Fibroblast of skin of right biceps (primary cell): ENCODE measurements at places on chromosomes 13 and 19.

- DNase-seq, result no peak
Observed at GRCh38 chr13:100341327-100341726, 247.3 kb downstream of the GGACT start.

DNA sequence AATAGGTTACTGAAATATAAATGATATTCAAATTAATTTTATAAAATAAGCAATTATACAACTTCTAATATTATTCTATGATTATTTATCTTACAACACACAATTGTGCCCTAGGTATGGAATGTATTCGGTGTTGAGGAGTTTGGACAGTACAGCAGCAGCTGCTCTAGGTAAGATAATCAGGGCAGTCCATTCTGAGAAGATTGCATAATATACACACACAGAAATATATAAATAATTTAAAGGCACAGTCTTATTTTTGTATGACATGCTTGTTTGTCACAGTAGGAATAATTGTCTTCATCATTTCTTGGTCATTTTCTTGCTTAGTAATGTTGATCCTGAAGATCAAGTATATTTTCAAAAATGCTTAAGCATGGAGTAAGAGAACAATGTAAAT lies 849.4 kb upstream of the MIR17HG start:
- no peak for DNase-seq

DNA sequence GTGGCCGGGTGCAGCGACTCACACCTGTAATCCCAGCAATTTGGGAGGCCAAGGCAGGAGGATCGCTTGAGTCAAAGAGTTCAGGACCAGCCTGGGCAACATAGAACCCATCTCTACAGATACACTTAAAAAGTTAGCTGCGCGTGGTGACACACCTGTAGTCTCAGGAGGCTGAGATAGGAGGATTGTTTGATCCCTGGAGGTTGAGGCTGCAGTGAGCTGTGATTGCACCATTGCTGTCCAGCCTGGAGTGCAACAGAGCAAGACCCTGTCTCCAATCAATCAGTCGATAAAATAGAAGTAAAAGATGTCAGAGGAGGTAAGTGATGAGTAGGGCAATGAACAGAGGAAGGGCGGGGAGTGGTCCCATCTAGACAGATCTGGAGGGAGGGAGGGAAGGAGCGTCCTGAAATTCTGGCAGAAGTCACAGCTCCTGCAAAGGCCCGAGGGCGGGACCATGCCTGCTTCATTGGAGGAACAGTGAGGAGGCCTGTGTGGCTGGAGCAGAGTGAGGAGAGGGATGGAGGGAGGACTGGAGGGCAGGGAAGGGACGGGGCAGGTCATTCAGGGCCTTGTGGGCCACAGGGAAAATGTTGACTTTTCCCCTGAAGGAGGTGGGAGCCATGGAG lies 9.7 kb downstream of the SMIM24 start:
- no peak for DNase-seq

DNA sequence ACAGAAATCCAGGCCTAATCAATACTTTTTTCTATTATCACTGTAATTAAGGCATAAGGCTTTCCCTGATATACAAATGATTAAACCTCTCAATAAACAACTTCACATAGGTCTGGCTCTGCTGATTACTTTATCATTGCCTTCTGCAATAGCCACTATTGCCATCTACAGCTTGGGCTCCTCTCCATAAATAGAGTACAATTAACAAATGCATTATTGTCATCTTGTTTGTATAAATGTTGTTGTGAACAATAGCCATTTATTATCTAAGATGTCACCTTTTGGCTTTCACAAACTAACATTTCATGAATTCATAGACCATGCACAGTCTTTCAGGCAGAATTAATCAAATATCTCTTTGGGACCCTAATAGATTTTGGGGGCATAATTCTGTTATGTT lies 53.3 kb downstream of the NHLRC3 start:
- no peak for DNase-seq

- no peak for DNase-seq
Observed at GRCh38 chr13:111516712-111517640, 196.5 kb downstream of the TEX29 start.

- no peak for DNase-seq
Observed at GRCh38 chr13:31032528-31033113, 100.2 kb downstream of the TEX26 start.

GRCh38 chr13:80462567-80462966 lies 121.6 kb upstream of the SPRY2 start:
- no peak for DNase-seq

- DNase-seq, result no peak
Observed at GRCh38 chr19:13873834-13874515, 3.0 kb upstream of the NANOS3 start.

DNA sequence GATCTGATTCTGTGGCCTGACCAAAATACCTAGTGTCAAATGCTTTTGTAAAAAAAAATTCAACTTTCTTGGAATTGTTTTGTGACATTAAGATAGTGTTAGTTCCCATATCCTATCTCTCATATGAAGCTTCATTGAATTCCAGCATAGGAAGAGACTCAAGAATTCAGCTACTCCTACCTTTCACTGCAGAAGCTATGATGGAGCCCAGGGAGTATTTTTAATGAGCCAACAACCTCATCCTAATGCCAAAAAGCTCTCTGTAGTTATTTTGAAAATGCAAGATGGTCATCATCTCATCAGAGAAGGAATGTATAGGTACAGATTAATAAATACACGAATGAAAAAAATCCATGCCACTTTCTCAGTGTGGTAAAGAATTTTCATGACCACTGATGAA lies 431.2 kb upstream of the SGCG start:
- DNase-seq, result no peak

DNA sequence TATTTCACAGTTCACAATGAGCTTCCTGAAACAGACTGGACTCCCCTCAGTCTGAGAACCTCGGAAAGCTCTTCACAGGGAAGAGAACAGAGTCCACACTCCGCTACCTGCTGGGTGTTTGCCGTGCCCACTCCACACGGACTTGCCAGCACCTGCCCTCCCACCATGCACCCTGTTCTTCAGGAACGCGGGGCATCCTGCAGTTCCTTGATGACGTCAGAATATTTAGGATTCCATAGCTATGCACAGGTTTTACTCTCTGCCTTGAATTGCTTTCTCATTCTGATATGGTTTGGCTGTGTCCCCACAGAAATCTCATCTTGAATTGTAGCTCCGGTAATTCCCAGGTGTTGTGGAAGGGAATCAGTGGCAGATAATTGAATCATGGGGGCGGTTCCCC lies 74.4 kb upstream of the FARP1 start:
- DNase-seq, result no peak

GRCh38 chr19:35041548-35042055 lies at the start of gene HPN:
Gene HPN, plus strand, starts transcription at chr19:35041721. Its CDS starts 786 bp downstream, at chr19:35042507.
- no peak for DNase-seq

- DNase-seq, result no peak
Observed at GRCh38 chr13:80012251-80012650, 328.7 kb downstream of the SPRY2 start.

- no peak for DNase-seq
Observed at GRCh38 chr19:15402411-15403150, 16.2 kb downstream of the AKAP8L start.

- no peak for DNase-seq
Observed at GRCh38 chr19:6378486-6378885, 2.8 kb upstream of the PSPN start.

- no peak for DNase-seq
Observed at GRCh38 chr19:8904597-8904996, 72.4 kb downstream of the MBD3L1 start.

DNA sequence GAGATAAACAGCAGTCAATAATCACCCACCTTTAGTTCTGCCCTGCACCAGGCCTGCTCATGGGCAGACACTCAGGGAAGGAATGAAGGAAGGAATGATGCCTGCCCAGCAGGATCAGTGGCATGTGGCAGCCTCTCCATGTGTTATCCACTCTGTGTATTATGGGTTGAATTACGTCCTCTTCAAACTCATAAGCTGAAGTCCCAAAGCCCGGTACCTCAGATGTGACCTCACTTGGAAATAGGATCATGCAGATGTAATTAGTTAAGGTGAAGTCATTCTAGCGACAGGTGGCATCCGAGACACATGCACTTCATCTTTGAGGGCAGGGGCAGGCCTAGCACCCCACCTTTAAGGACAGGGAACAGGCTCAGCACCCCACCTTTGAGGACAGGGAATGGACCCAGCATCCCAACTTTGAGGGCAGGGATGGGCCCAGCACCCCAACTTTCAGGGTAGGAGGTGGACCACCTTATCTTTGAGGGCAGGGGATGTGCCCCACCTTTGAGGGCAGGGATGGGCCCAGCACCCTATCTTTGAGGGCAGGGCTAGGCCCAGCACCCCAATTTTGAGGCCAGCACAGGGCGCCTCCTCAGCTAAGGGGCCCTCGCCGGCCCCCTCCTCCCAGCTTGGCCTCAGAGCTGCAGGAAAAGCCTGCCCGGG lies 127.6 kb downstream of the URI1 start:
- no peak for DNase-seq

GRCh38 chr13:72151241-72151640 lies 284.2 kb upstream of the DACH1 start:
- DNase-seq, result peak; percentile 95

DNA sequence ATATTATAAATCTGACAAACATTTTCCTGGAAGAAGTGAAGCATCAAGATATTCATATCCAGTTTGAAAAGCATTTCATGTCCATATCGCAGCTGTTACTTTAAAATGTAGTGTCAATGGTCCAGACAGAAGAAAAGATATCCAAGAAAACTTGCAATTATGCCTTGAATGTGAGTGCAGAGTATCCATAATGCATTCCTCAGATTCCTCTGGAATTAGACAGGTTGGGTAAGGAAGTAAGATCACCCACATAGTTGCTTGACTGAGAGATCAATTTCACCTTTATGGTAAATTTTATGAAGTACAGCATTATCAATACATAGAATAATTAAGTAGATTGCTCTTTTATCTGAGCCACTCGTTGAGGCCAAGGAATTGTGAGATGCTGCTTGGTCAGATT lies 327.0 kb upstream of the SLITRK5 start:
- DNase-seq, result no peak

- no peak for DNase-seq
Observed at GRCh38 chr19:10516671-10517286, 468 bp downstream of the S1PR5 start.

DNA sequence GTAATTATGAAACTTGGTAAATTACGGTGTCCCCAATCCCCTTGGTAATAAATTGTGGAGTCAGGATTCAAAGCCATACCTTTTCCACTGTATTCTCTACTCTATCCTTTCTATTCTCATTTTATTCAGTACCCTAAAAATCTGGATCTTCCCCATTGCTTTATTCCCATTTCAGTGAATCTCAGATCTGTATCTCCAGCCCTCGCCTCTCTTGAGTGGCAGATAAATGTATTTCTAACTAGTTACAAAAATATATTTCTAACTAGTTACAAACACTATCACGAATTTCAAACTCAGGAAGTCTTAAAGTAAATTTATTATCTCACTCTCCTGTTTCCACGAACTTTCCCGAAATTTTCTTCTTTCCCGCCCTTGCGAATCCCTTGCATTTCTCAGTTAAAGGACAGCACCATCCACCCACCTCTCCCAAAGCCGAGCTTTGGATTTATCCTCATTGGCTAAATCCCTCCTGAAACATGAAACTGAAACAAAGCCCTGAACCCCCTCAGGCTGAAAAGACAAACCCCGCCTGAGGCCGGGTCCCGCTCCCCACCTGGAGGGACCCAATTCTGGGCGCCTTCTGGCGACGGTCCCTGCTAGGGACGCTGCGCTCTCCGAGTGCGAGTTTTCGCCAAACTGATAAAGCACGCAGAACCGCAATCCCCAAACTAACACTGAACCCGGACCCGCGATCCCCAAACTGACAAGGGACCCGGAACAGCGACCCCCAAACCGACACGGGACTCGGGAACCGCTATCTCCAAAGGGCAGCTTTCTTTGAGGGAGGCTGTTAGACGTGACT lies 164.3 kb upstream of the PABPC3 start:
- DNase-seq, result no peak

GRCh38 chr19:13700621-13701020 lies 63.7 kb upstream of the MRI1 start:
- no peak for DNase-seq

DNA sequence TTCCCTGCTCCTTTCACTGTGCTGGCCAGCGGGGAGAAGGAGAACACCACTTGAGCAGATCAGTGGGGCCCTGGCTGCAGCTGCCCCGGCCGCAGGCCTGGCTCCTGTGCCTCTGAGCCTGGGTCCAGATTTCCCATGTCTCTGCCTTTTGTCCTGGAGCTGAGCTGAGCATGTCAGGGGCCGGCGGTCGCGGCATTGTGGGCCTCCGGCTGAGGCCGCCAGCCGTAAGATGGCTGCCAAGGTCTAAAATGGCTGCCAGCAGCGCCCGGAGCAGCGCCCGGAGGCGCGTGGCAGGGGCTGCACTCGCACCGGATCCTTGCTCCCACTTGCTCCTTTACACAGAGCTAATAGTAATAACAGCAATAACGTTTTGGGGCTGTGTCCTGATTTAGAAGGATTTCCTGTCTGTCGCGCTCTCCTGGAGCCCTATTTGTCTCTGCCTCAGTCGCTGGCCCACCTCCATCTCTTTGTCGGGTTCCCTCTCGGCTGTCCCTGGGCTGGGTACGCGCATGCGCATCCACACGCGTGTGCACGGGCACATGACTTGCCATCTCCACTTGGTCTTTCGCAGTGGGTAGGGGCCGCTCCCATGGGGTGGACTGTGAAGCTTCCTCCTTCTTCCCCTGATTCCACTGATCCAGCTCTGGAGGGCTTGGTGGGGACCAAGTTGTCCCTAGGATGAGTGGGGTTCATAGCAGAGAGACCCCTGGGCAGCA lies 32.1 kb downstream of the LYL1 start:
- DNase-seq, result no peak

- DNase-seq, result no peak
Observed at GRCh38 chr19:35977446-35978222, 17.4 kb upstream of the SDHAF1 start.

GRCh38 chr19:43331435-43332010 lies 22.0 kb upstream of the CD177 start:
- DNase-seq, result no peak

GRCh38 chr19:48043675-48044258 lies at the start of gene CABP5:
Gene CABP5, minus strand, starts transcription at chr19:48044079. Its CDS starts 157 bp downstream, at chr19:48043922.
- no peak for DNase-seq

DNA sequence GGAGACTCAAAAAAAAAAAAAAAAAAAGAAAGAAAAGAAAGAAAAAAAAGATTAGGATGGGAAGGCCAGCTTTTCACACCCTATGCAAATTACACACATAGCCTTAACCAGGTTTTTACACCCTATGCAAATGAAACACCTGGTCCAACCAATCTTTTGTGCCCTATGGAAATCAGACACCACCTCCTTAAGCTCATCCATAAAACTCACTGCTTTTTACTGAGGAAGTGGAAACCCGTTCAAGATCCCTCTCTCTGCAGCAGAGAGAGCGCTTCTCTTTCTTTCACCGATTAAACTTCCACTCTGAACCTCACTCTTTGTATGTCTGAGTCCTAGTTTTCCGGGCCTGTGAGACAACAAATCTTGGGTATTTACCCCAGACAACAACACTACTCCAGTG lies 25.3 kb upstream of the HOMER3 start:
- DNase-seq, result no peak

- DNase-seq, result no peak
Observed at GRCh38 chr13:44764302-44764692, 188.2 kb upstream of the TSC22D1 start.
